ENCODE measurements at places on chromosomes 4 and X. TPM values are rescaled to one million over a fixed set of nuclear protein-coding genes. Genes with fewer than 3 reads are reported as not detected.

The DKK2 gene
- total RNA-seq = not detected

The FAT4 gene
- total RNA-seq = 19.2 TPM

The IQSEC2 gene
- 5.5 TPM for total RNA-seq

The WAS gene
- 0.13 TPM for total RNA-seq

The RHOXF2 gene
- total RNA-seq = not detected

The NUP54 gene
- total RNA-seq = 40.4 TPM

The PPP2R2C gene
- not detected for total RNA-seq

The POF1B gene
- total RNA-seq = 0.84 TPM

The RBM3 gene
- total RNA-seq = 328 TPM

The ASB12 gene
- total RNA-seq = not detected

The SPIN2B gene
- total RNA-seq = 6.2 TPM

The MAGEA8 gene
- total RNA-seq = not detected

The TSPAN7 gene
- total RNA-seq = 2.7 TPM

The PLP1 gene
- total RNA-seq = not detected

The KLB gene
- under 0.01 TPM for total RNA-seq

The PALLD gene
- total RNA-seq = 11.1 TPM

The SMIM31 gene
- not detected for total RNA-seq

The TEX13B gene
- not detected for total RNA-seq

The MFSD8 gene
- total RNA-seq = 7.5 TPM

The DUX4 gene
- total RNA-seq = not detected

The ZNF280C gene
- 5.9 TPM for total RNA-seq

The CXCL8 gene
- 254 TPM for total RNA-seq

The UPF3B gene
- 1.7 TPM for total RNA-seq
